Sigmoid colon (tissue), 7 donors: ENCODE measurements at places on chromosomes 2 and 18. TPM values are rescaled to one million over a fixed set of nuclear protein-coding genes. Genes with fewer than 3 reads are reported as not detected.
A peak's percentile ranks its signal among the peaks of the same experiment; 100 is the strongest.

COL4A3 gene
- total RNA-seq: 1.6 TPM

ZAP70 gene
- total RNA-seq: 4.3 TPM

RAD51AP2 gene
- not detected for total RNA-seq

FRZB gene
- total RNA-seq: 7.9 TPM

CIB4 gene
- total RNA-seq: not detected

MBOAT2 gene
- total RNA-seq: 15.3 TPM

ARHGAP28 gene
- total RNA-seq: 4.3 TPM

- no peak for DNase-seq
These were observed 5.5 kb downstream of the EN1 start for GRCh38 chr2:118841828-118842461.

DNA sequence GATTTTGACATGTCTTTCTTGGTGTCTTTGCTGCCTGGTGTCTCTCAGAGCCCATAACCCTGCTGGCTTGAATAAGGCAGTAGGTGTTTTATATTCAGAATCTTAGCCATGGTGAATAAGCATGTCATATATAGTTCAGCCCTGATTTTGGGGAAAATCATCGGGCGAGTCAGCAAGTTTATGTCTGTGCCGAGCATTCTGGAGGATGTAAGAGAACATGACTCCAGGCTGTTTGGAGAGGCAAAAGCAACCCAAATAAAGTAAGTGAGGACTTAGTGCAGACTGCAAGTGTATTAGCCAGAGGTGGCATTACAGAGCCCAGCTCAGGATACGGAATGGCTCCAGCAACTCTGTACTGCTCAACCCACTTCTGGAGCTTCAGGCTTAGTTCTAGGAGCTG, 50.3 kb downstream of the TCF7L1 start:
- DNase-seq: no peak

DNA sequence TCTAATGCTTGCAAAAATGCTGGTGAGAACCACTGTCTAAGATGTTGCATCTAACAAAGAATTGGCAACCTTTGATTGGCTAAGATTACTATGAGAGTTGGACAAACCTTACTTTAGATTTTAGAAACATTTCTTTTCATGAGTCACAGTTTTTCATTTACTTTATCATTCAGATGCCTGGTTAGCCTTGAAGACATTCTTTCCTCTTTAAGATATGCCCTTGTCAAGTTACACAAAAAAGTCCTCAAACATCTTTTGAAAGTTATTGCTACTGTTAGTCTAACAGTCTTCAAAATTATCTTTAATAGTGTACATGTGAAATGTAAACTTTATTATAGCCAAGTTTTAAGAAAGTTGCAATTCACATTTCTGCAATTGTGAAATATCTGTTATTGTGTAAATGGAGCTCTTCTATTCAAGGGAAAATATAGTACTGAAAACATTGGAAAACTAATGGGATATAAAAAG, 276.3 kb downstream of the RND3 start:
- no peak for DNase-seq

DNA sequence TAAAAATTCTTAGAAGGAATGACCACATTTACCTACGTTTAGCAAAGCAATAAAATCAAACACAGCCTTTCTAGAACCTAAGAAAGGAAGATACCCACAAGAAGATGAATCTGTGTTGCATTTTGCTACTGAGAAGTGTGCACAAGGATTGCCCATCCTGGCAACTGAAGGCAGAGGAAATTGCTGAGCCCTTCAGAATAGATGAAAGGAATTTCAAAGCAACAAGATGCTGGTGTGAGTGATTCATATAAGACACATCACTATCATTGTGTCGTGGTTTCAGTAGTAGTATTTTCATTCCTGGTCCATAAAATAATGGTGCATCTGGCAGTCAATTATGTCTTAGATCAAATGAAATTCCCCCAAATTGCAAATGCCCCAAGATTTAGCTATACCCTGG, 48.4 kb upstream of the ANKRD44 start:
- DNase-seq: no peak

DNA sequence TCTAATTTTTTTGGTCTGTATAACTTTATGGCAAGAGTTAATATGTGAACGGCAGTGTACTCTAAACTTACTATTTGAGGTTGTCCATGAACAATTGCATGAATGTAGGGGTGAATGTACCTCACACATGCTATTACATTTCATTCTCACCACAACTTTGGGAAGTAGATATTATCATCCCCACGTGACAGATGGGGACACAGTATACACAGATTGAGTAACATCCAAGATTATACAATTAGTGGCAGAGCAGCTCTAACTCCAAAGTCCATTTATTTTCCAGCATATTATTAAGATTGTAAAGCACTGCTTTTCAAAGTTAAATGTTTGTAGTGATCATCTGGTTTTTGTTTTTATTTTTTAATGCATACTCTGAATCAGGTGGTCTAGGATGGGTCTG, 622.1 kb upstream of the ZEB2 start:
- DNase-seq: no peak

GRCh38 chr2:117551858-117552257, 262.6 kb upstream of the DDX18 start:
- DNase-seq: no peak

DNA sequence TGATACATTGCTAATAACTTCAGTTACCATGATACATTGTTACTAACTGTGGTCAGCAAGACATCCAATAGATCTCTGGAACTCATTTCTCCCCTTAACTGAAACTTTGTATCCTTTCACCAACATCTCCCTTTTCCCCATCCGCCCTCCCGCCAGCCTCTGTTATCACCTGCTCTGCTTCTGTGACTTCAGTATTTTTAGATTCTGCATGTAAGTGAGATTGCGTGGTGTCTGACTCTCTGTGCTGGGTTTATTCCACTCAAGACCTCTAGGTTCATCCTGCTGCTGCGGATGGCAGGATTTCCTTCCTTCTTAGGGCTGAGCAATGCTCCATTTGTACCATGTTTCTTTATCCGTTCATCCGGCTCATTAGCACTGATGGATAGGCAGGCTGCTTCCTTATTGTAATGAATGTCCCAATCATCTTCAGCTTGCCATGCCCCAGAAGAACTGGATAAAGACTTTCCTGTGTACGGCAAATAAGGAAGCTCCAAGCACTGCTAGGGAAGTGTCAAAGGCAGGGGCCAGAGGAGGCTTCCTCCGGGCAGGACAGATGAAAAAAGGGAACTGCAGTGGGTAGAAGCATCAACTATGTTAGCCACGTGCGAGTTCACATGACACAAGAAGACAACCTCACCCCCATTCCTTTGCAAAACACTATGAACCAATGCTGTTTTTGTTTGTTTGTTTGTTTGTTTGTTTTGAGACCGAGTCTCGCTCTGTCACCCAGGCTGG, 113.4 kb downstream of the EIPR1 start:
- no peak for DNase-seq

GRCh38 chr2:11254100-11254536, 90.3 kb downstream of the ROCK2 start:
- DNase-seq: no peak

DNA sequence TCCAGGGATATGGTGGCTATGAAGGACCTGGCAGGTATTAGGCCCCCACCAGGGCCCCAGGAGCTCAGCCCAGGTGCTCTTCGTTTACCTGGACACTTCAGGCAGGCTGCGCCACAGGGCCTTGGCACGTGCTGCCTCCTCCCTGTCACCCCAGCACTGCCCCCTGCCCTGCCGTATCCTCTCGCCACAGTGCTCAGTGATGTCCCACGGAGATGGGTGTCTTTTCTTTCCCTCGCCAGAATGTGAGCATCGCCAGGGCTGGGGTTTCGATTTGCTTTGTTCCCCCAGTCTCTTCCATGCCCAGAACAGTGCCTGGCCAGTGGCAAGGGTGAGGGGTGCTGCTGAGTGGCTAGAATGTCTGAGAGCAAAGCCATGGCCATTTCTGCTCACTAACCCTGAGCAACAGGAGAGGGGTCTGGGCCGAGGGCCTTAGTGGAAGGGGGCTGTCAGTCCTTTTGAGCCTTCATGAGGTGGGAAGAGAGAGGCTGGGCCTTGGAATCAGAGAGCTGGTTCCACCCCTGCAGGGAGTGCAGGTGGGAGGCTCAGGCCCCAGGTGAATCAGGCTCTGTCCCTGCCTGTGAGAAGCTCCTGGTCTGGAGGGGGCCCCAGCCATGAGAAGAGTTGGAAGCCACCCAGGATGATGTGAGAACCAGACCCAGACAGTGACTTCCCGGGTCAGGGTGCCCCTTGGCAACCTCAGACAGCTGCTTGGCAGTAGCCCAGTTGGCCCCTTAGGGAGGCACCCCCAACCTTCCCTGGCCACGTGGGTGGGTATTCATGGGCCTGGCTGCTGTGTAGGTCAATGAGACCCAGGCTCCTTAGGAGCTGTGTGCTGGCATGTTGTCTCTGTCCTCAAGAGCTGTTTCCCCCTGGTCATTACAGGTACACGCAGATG, 129.9 kb upstream of the HS6ST1 start:
- DNase-seq: peak; percentile 57

DNA sequence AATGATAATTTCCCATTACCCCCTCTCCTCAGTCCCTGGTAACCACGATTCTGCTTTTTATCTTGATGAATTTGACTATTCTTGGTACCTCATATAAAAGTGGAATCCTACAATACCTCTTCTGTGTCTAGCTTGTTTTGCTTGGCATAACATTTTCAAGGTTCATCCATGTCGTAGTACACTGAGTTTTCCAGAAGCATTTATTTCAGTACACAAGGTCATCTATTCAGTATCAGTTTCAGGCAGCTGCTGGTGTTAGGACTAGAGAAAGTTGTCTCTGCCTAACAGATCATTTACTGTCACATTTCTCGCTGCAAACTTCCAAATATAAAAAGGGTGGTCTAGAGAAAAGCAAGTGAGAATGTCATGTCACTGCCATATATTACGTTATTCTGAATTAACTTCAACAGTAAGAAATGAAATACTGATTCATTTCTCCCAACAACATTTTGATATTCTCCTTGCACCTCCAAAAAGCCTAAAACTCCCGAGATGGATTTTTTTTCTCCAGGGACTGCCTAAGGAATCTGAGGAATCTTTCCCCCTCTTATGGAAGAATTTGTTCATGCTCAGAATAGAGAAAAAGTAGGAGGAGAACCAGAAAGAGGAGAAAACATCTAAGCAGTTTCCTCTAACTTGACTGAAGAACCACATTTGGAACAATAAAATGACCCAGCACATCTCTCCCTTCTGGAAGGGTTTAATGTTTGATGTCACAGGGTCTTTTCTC, 36.0 kb downstream of the CDK15 start:
- DNase-seq: no peak

DNA sequence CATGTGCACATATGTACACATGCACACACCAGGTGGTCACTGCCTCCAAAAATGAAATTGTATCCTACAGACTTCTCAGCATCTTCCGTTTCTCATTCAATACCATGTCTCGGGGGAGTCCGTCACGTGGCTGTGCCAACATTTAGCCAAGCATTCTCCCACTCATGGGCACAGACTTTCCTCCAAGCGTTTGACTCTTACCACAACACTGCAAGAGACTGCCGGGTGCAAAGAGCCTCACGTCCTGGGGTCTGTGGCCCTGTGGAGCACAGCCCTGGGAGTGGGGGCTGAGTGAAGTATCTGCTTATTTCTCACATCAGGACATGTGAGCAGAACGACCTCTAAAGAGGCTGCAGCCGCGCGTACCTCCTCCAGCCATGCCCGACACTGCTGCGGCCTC, 28.0 kb downstream of the HDAC4 start:
- DNase-seq: peak; percentile 37

GRCh38 chr2:177338177-177338721, 54.3 kb upstream of the AGPS start:
- DNase-seq: no peak

DNA sequence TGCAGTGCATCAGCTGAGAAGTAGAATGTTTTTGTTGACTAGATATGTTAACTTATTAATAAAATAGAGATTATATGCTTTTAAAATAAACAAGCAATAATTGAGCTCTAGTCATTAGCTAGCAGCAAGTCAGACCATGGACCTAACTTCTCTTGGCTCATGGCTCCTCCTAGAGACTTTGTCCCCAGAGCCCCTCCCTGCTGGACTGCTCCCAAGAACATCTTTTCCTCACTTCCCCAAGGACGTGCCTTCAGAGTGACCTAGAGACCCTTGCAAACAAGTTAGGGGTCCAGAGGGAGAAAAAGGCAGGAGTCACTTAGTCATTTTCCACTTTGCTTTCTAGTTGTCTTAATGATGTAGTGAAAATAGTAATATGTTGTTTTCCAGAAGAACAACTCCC, 312.5 kb upstream of the NRP2 start:
- DNase-seq: no peak

GRCh38 chr2:195666113-195666712, 9.2 kb downstream of the SLC39A10 start:
- DNase-seq: no peak

GRCh38 chr2:185919155-185919554, 180.6 kb downstream of the FSIP2 start:
- DNase-seq: no peak

- no peak for DNase-seq
These were observed 576.5 kb downstream of the EPHA4 start for GRCh38 chr2:220995581-220995980.

DNA sequence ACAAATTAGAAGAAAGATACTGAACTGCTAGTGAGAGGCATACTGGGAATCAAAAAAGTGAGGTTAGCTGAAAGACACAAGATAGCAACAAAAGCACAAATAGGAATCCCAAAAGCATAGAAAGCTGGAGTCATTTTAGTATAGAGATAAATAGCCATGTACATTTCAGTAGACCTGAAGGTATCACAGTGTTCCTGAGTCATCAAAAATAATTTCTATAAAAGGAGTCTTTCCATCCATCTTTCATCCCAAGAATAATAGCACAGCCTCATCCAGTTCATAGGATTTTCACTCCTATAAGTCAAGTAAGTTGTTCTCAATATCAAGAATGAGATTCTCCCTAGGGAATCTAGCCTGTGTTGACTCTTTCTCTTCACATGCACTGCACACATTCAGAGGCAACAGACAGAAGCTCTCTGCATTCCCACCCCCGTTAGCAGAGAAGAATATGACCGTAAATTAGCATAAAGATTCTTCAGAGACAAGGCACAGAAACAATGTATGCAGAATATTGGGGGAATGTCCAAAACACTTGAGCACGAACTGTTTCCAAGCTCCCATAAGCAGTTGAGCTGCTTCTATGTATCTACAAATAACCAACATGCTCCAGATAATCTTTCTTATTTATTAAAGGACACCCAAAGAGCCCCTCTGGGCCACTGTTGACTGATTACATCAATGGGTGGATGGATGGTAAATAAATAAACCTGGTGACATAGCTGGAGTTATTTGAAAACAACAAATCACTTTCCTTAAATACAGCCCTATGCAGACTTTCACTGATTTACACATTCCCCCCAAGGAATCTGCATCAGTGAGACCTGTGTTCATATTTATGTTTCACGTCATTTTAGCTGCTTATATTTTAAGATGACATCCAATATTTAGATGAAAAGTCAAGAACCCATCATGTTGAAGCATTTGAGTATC, 174.5 kb upstream of the PKDCC start:
- no peak for DNase-seq

DNA sequence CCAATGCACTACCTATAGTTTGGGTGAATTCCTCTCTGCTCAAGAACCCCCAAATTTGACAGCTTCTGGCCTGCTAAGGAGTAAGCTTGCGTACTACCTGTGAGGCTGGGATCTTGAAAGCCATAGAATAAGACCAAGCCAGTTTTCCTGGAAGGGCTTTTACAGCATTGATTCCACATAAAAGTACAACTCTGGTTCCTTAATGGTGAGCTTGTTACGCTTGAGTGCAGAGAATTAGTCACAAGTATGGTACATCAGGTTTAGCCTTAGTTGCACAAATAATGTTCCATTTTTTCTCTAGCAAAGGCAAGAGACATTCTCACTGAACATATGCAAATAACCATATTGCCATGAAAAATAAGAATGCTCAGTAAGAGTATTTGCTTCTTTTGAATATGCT, 39.1 kb upstream of the STK39 start:
- no peak for DNase-seq

GRCh38 chr2:218218268-218219185, 1.5 kb downstream of the ARPC2 start:
- no peak for DNase-seq
